T-helper 1 cell (primary cell): ENCODE measurements at places on chromosomes 12 and 14.

GRCh38 chr14:103302966-103303365, 31.1 kb upstream of the EIF5 start:
- DNase-seq = no peak

DNA sequence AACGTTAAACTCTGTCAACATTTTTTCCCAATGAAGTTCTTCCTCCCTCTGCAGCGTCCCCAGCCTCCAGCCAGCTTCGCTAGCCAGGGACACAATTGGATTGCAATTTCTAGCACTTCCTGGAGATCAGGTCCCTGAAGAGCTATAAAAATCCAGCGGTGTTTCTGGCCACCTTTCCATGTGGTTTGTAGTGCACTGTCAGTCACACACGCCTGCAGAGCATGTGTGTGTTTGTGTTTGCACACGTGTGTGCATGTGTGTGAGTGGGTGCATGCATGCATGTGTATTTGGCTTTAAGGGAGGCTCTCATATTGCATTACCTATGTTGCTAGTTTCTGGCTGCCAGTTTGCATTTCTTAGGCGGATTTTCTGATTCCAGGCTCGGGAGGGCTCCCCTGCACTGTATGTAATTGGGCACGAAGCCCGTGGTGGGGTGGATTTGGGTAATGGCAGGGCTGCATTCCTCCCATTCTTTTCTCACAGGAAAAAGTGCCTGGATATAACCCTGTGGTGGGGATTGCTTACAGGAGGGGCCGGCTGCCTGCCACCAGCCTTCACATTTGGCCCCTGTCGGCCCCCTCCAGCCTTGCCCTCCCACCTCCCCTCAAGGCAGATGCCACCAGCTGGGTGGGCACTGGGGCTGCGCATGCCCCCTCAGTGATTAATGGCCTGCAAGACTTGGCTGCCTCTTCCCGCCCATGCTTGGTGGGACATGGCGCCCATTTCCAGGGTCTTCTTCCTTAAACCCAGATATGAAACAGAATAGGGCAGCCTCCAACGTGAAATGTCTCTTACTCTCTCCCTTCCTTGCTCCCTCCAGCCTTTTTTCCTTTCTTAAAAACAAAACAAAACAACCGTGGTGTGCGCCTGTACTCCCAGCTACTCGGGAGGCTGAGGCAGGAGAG, 74.0 kb downstream of the TSPAN9 start:
- no peak for DNase-seq

- DNase-seq = no peak
Measured at GRCh38 chr14:95494456-95494855, 22.0 kb downstream of the SYNE3 start.

GRCh38 chr14:94346841-94347240, 23.7 kb upstream of the SERPINA6 start:
- no peak for DNase-seq

- DNase-seq = no peak
Measured at GRCh38 chr14:51616724-51617409, 34.8 kb upstream of the FRMD6 start.
